Aorta (tissue), 5 donors: ENCODE measurements at places on chromosomes 3 and 15. TPM values are rescaled to one million over a fixed set of nuclear protein-coding genes. Genes with fewer than 3 reads are reported as not detected.

- no peak for DNase-seq
Observed at GRCh38 chr3:178456621-178457285, 79.5 kb upstream of the KCNMB2 start.

DNA sequence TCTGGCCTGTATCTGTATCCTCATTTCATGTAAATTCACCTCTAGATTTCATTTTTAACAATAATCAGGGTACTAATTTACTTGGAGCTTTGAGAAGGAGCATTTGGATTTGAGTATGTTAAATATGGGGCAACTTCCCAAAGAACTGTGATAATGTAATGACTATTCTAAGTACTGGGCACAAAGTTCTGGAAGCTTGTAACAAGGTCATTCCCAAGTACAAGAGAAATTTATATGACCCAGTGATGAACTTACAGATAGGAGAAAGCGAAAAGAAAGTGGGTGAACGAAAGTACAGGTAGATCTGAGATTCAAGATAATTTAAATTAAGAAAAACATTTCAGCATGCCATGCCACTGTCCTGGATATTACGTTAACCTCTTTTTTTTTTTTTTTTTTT is 93.8 kb downstream of the MYO5A start:
- DNase-seq: no peak

- peak; percentile 96 for DNase-seq
Observed at GRCh38 chr3:63911873-63912767, at the start of gene SCAANT1. SCAANT1 (minus strand) TSS chr3:63912383.

DNA sequence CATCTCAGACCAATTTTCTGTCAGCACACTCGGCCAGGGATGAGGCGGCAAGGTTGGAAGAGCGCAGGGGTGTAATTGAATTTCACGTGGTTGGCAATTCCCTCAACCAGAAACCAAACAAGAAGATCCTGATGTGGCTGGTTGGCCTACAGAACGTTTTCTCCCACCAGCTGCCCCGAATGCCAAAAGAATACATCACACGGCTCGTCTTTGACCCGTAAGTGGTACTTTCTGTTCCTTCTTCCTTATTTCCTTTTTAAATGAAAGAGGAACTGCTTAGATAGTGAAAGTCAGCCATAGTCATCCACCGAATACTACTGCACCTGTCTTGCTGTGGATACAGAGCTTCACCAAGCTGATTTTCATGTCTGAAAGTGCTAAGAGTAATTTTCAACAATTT is 60.1 kb downstream of the SGO1 start:
- DNase-seq: no peak

DNA sequence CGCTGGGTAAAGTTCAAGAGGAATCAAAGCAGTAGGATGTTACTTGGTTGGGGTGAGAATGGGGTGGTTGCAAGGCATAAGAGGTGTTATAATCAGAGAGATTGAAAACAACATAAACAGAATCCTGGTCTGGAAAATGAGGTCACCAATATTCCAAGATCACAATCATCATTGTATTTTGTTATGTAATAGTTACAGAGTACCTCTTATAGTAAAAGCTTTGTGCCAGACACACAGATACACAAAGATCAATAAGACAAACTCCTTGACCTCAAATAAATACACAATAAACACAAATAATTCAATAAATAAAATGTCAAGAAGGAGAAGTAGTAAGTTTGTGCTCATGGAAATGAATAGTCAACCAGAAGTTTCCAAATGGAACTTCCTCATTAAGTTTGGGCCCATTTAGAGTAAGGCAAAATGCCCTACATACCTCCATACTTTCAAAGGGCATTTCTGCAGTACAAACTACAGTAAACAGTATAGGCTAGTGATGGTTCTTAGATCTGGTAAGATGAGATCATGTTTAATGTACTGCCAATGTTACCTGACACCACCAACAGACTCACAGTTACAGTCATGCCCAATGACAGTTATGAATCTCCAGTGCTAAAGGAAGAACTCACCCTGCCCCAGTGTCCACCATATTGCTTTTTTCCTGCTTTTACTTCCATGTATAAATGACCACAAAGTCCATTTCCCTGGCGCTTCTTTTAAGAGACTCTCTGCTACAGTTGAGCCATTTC is 93.4 kb downstream of the KCNMB2 start:
- DNase-seq: no peak

- DNase-seq: no peak
Observed at GRCh38 chr15:82871358-82871757, 61.9 kb downstream of the WHAMM start.

GRCh38 chr3:177334803-177335202 is 137.5 kb upstream of the TBL1XR1 start:
- DNase-seq: no peak

- no peak for DNase-seq
Observed at GRCh38 chr3:169619793-169620192, 43.7 kb downstream of the MECOM start.

DNA sequence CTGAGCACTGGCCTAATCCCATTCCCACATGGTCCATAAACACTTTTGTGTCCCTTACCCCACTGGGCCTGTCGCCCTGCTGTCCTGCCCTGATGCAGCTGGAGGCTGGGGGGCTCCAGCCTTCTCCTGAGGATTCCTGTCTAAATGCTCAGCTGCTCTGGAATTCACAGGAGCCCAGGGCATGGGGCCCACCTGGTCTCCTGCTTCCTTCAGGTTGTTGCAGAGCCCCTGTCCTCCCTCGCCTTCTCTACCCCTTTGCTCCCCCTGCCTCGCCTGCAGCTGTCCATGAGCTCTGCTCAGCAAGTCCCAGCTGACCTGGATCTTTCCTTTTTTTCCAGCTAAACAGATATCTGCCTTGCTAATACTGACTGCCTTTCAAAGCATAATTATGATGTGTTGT is 286.9 kb downstream of the XXYLT1 start:
- DNase-seq: no peak

DNA sequence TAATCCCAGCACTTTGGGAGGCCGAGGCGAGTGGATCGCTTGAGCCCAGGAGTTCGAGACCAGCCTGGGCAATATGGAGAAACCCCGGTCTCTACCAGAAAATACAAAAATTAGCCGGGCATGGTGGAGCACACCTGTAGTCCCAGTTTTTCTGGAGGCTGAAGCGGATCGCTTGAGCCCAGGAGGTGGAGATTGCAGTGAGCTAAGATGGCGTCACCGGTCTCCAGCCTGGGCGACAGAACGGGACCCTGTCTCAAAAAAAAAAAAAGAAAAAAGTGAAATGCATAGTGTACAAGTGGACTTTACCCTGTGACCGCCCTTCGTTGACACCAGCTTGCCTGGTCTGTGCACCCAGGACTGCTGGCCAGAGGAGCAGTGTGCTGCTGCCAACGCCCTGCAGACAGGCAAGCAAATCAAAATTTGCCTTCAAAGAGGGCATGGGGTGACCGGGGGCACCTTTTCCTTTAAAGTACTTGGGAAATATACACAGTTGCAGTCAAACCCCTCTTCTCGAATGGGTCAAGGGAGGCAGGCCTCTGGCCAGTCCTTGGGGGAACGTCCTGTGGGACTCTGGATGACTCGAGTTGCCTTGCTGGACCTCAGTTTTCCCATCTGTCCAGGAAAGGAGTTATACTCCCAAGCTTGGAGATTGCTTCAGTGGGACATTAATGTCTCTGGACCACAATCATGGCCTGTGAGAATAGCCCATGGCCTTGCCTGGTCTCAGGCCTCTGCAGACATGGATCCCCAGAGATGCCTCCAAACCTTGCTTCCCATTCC is 1.0 kb downstream of the XYLB start:
- peak; percentile 59 for DNase-seq

Gene PPP1R14D
- total RNA-seq: not detected

Gene AMT
- 3.6 TPM for total RNA-seq

Gene TMEM212
- total RNA-seq: not detected

Gene BCHE
- total RNA-seq: 4.3 TPM

Gene FRMD4B
- total RNA-seq: 73.6 TPM

Gene ZNF35
- 7.8 TPM for total RNA-seq

Gene UNC13C
- total RNA-seq: 2.8 TPM
